Urothelium cell line (cell line): ENCODE measurements at places on chromosomes 6 and 20.

DNA sequence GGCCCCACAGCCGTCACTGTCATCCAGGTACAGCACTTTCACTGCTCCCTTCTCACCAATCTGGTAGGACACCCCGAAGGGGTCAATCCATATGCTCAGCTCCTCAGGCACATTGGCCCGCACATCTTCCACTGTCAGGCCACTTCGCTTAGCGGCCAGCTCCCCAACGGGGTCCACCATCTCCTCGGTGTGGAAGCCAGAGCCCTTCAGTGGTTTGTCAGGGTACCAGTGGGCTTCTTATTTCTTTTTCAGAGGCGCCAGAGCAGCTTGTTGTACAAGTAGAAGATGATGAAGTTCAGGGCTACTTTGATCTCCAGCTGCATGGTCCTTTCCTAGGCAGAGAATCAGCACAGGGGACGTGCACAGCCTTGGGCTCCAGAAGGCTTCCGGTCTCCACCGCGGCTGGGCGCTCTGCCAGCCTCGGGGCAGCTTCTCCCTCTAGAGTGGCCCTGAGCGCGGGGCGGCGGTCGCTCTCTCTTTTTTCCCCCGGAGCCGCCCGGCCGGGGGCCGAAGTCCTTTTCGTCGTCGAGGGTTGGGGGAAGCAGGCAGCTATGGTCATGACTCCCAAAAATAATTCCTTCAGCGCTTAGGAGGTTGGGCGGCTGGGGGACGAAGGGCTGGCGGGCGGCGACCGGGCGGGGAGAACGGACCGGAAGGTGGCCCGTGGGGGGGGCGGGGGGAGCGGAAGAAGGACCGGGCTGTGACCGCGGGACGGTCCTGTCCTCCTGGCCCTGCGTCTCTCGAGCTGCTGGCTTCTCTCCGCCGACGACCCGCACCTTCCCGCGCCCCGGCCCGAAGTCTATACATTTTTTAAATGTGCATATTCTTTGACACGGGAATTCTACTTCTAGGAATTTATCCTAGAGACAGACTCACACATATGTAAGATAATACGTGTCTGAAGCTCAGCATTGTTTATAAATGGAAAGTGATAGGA is 6.5 kb upstream of the ZSCAN9 start:
- DNase-seq = peak; percentile 88

GRCh38 chr6:12892151-12892550 is 175.6 kb downstream of the PHACTR1 start:
- no peak for DNase-seq

- DNase-seq = no peak
These were observed 92.4 kb upstream of the MAFB start for GRCh38 chr20:40781327-40782042.

- DNase-seq = peak; percentile 31
These were observed 3.4 kb downstream of the SCUBE3 start for GRCh38 chr6:35216851-35217811.

GRCh38 chr6:64012351-64013001 is 376.9 kb downstream of the PHF3 start:
- DNase-seq = peak; percentile 40

- DNase-seq = no peak
These were observed 515.3 kb upstream of the RNF217 start for GRCh38 chr6:124446961-124447360.
